ENCODE measurements at places on chromosomes 12 and 14.

DNA sequence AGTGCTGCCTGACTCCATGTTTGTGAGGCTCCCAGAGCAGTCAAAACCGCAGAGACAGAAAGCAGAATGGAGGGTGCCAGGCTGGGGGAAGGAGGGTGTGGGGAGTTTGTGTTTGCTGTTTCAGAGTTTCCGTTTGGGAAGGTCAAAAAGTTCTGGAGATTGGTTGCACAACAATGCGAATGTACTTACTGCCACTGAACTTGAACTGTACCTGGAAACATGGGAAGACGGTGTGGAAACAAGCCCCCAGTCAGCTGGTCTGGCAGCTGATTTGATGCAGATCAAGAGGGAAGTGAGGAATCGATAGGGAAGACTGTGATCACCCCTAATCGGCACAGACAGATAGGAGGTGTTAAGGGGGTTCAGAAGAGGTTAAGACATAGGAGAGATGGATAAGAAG lies 35.3 kb upstream of the INF2 start:
- DNase-seq = no peak

DNA sequence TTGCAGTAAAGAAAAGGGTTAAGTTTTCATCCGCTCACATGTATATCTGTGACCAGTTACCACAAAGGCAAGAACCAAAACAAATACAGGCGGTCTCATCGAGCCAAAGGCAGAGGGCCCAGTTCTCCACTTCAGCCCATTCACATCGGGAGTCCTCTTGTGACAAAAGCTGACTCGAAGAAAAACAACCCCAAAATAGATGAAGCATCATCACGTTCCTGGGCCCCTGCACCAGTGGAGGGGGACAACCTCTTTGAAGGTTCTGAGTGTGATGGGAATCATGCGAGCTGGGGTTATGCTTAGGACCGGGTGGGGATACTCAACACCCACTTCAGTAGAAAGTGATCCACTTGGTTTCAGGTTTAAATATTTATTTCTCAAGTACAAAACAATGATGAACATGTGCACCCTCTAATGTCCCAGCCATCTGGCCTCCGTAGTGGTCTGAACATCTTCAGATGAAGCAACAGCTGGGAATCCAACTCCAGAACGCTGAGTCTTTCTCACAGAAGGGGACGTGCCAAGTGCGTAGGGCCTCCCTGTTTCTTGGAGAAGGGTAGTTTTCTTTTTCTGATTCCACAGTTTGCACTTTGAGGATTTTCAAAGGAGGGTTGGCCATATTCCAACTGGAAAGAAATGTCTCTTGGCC lies 8.4 kb downstream of the GSC start:
- DNase-seq = no peak

DNA sequence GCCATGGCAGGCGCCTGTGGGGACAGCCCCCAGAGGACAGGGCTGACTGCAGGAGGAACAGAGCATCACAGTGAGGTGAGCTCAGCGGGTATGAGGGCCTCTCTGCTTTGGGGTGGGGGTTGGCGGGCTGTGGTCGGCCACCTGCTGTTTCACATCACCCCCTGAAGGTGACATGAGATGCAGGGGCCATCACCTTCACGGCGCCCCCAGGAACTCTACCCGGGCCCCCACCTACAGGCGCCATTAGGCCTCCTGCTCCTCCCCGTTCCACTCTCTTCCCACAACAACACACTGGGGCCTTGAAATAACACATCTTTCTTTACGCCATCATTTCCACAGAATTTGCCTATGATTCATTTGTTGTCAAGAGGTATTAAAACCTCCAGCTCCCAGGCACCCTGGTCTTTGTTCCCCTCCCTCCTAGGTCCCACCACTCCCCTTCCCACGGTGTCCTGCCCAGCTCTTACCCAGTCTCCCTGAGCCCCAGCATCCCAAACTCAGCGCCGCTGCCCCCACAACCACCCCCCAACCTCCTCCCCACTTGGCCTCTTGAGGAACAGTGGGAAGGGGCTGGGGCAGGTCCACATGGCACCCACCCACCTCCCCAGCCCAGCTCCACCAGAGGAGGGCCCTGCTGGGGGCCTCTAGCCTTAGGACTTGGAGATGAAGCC lies 12.7 kb upstream of the HDAC7 start:
- no peak for DNase-seq

DNA sequence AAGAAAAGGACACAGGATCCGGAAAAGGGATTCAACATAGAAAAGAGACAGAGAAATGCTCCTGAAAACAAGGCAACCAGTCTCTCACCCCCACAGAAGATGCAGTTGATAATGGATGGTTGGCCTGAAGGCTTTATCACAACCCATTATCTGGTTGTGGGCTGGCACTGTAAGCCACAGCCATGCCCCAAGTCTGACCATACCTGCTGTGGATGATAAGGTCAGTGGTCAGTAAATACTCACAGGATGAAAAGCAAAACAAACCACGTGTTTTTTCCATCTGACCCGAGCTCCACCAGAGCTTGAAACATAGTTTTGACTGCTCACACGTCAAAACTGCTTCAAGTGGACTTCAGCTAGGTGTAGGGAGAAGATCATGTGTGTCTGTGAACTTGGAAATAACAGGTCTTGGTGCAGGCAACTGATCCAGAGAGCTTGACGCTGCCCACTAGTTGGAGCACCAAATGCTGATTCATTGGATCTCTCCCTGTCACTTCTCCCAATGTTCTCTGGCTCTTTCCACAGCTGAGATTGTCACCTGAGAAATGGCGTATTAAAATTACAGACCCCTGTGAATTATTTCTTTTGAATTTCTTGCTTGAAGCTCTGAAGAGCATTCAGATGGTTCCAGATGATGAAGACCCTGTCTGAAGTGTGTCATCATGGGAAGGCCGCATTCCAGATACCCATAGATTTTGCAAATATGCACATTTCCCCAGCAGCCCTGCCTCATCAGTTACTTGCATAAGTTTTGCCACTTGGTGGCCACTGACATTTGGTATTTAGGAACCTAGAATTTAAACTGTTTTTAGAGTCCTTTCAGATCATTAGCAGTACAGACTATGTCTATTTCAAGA lies 8.5 kb downstream of the TMEM233 start:
- DNase-seq = peak; percentile 22

GRCh38 chr14:56195704-56196103 lies 77.5 kb downstream of the PELI2 start:
- no peak for DNase-seq

DNA sequence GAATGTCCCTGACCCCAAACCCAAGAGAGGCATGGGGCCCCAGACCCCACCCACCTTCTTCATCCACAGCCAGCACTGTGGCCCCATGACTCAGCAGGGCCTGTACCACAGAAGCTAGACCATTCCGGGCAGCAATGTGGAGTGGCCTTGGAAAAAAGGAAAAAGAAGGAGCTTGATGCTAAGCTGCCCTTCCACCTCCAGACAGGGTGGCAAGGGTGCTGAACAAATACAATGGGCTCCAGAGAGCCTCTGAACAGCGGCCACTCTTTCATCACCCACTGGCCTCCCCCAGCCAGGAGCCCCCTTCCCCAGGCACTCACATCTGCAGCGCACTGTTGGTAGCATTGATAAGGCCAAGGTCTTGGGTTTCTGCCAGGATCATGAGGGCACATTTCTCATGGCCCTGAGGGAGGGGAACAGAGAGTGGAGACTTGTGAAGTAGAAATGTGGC lies 13.9 kb downstream of the SLC39A5 start:
- no peak for DNase-seq

DNA sequence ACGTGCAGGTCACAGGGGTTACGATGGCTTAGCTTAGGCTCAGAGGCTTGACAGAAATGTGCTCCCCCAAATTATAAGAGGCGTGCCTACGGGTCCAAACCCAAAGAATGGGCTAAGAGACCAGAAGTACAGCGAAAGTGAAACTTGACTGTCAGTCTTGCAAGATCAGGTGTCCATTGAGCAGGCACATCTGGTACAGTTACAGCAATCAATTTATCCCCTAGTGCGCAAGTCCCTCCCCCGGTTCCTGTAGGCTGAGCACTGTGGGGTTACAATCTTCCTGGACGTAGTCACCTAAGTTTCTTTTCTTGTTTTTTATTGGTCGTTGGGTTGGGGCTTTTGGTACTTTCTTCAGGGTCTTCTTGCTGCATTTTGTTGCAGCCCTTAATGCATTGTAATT lies 134.2 kb downstream of the UNC79 start:
- DNase-seq = no peak

- DNase-seq = no peak
These were observed 41.0 kb upstream of the PYGL start for GRCh38 chr14:50985124-50985858.

DNA sequence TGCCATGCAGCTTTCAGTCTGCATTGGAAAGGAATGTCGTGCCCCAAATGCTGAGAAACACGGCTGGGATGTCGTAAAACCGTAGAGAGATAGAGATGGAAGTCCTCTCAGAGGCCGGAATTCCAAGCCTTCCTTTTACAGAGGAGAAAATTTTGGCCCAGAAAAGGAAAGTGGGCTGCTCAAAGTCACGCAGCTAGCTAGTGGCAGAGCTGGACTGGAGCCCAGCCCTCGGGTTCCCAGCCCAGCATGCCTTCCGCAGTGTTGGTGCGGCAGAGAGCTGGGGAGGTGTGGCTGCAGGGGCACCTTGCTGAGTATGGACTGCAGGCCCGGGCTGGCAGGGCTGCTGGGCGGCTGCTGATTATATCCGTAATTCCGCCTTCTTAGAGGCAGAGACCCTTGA lies 50.3 kb downstream of the KCNA1 start:
- no peak for DNase-seq

DNA sequence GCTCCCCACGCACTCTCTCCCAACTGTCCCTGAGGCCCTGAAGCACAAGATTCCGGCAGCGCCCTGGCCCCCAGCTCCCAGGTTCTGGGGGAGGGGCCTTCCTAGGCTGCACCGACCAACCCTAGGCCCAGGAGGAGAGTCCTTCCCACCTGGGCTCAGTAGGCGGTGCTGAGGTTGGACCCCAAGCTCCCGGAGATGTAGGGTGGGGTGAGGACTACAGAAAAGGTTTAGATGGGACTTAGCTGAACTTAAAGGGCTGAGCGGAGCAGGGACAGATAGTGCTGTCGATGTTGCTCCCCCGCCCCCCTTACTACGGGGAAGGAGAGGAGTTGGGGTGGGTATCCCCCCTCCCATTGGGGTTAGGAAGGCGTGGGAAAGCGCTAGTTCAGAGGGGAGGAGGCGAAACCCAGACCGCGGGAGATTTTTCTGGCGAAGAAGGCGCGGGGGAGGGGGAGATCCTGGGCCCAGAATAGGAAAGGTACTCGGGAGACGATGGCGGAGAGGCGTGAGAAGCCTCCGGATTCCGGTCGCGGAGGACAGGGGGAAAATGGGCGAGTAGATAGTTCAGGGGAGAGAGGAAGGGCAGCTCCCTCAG lies 4.2 kb upstream of the BAZ2A start:
- DNase-seq = peak; percentile 81

DNA sequence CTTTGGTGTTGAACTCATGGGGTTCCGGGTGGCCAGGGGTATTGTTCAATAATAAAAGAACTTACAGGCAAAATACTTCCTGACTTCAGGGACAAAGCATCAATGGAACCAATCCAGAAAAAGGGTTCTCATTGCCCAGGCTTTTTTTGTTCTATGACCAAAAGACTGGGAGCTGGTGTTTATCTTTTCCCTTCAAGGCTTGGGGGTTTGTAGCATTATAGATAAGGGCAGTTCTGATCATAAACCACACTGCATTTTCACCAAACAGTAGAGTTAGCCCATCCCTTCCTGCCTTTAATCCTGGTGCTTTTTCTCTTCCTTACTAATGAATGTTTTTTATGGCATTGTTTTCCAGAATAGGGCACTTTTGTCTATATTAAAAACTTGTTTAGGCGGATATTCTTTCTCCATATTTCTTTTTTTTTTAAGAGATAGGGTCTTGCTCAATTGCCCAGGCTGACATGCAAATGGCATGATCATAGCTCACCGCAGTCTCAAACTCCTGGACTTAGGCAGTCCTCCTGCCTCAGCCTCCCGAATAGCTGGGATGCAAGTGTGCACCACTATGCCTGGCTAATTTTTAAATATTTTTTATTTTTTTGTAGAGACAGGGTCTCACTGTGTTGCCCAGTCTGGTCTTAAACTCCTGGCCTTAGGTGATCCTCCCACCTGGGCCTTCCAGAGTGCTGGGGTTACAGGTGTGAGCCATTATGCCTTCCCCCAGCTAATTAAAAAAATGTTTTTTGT lies 9.7 kb downstream of the FUT8 start:
- DNase-seq = no peak

GRCh38 chr14:68459480-68460136 lies 333.3 kb downstream of the ZFP36L1 start:
- DNase-seq = no peak

DNA sequence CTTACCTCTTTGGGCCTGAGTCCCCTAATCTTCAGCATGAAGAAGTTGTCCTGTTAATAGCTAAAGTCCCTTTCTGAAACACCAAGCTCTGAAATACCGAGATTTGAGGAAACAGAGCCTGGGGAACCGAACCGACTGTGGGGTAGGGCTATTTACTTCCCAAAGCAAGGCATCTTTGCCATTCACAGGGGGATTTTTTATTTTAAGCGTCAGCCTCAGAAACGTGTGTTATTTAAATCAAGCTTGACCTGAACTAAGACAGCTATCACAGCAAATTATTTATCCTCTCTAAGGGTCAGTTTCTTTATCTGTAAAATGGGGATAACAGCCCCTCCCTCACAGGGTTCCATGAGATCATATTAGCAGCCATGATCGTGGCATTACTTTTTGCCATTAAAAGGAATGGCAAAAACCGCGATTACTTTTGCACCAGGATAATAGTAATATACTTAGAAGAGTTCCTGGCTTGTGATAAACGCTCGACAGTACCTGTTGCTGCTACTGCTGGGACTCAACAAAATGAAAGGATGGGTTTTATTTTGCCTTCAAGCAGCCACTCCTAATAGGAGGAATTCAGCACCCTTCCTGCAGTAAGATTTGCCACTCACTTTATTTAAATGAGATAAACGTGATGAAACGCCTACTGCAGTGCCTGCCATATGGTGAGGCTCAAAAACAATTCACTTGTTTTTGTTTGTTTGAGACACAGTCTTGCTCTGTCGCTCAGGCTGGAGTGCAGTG lies 1.3 kb upstream of the CORO1C start:
- DNase-seq = no peak

GRCh38 chr14:96267336-96267735 lies 11.3 kb downstream of the BDKRB1 start:
- no peak for DNase-seq

DNA sequence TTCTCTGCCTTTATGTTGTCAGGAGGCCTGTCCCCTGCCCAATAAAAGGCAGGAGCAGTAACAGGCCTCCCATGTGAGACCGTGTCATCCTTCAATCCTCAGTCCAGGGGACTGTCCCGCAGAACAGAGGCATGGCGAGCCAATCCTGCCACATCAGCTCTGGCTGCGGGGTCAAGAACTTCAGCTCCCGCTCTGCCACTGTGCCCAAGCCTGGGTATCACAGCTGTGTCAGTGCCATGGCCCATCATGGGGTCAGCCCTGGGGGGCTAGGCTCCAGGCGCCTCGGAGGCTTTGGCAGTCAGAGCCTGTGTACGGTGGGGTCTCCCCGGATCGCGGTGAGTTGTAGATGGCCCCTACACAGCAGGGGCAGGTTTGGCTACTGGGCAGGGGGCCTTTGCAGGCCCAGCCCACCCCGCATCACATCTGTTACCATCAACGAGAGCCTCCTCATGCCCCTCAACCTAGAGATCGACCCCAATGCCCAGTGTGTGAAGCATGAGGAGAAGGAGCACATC lies 19.9 kb upstream of the KRT83 start:
- no peak for DNase-seq

- DNase-seq = no peak
These were observed 871 bp upstream of the COQ5 start for GRCh38 chr12:120529641-120530417.

- no peak for DNase-seq
These were observed 37.2 kb downstream of the TIMELESS start for GRCh38 chr12:56411781-56412639.

- no peak for DNase-seq
These were observed 58.1 kb downstream of the SPTB start for GRCh38 chr14:64821651-64822050.

- DNase-seq = no peak
These were observed 161.1 kb downstream of the MYRFL start for GRCh38 chr12:69986114-69986513.

All from ecto neural progenitor cell (in vitro differentiated cells).